ENCODE measurements at places on chromosomes 16 and 17.

GRCh38 chr16:64182985-64183384 is 938.9 kb downstream of the CDH11 start:
- no peak for DNase-seq

- no peak for DNase-seq
Measured at GRCh38 chr16:49623501-49624266, 232.2 kb downstream of the ZNF423 start.

DNA sequence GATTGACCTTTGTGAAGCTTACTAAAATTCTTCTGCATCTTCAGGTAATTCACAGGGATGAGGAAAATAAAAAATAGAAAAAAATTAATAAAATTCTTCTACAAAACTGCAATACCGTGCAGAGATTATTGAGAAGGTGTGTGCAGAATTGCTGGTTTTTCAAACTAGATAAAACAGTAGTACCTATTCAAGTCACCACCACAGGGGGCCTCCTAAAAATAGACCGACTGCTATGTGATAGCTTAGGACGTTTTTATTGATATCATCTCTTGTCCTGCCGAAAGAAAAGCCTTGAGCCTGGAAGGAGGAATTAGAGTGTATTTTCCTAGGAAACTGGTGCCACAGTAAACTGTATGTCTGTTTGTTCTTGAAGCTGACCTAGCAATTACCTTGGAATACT is 325.9 kb downstream of the ZFHX3 start:
- DNase-seq = no peak

GRCh38 chr17:45333702-45334092 is 16.9 kb upstream of the MAP3K14 start:
- no peak for DNase-seq

DNA sequence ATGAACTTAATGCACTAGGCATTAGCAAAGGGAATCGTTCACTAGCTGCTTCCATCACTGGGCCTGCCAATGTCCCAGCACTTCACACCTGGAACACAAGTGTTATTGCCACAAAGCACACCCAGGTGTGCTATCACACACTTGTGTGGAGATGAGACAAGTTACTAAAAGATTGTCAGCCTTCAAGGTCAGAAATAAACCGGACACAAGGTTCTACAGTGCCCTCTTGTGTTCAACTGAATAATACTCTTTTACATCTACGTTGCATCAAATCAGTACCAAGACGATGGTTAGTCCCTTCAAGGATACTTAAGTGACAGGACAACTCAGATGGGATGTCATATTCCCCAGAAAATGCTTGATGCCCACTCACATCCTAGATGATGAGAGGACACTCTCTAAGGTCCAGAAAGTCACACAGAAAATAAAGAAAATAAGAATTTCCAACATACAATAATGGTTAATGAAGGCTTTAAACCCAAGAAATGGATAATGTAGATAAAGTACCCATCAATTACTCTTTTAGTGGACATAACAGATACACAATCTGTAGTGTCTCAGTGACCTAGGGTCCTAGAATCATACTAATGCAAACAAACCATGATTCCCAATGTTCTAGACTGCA is 16.4 kb upstream of the GLG1 start:
- peak; percentile 35 for DNase-seq
